ENCODE measurements at places on chromosomes 4 and X.

GRCh38 chr4:85615952-85616351, 141.0 kb downstream of the ARHGAP24 start:
- DNase-seq, result no peak

DNA sequence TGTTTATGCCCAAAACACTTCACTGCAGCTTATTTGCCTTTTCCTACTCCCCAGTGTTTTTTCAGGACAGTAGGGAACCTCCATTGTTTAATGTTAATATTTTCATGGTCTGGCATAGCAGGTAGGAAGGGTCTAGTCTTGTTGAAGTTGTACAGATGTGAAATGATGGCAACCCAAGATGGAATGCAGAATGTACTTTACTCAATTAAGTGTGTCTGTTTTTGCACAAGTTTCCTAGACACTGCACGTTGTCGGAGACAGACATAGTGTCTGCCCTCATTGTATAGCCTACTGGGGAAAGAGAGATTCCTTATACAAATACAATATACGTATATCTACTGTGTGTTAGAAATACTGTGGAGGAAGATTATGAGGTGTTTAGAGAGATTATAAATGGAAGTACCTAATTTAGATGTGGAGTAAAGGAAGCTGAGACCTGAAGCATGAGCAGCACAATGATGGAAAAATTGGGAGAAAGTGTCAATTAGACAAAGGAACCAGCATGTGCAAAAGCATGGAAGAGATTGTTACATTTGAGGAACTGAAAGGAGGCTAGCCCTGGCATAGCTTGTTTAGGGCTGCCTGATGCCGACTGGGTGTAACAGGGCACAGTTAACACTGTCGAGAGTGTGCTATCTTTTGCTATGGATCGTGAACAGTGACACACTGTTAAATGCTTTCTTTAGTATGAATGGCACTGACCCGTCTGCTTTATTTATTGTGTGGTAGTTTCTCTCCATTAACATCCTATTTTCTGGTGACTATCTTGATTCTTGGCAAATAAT, 18.4 kb downstream of the CPEB2 start:
- no peak for DNase-seq

GRCh38 chrX:29659911-29660310, 555.5 kb upstream of the MAGEB2 start:
- no peak for DNase-seq

DNA sequence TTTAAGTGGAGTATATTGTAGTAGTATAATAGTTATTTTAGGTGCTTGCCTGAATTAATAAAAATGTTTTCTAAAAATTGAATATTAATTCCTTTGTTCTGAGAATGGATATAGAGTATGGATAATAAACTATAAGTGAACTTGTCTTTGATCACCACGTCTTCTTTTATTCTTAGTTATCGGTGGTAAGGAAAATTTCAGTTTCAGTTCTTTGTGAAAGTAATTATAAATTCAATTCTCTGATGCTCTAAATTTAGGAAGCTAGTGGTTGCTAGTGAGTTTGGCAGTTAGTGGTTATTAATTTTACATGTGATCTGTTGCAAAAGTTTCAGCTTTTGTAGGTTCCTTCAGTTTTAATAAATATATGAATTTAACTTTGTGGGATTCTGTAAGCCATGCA, 30.8 kb downstream of the MRPL1 start:
- DNase-seq, result no peak

DNA sequence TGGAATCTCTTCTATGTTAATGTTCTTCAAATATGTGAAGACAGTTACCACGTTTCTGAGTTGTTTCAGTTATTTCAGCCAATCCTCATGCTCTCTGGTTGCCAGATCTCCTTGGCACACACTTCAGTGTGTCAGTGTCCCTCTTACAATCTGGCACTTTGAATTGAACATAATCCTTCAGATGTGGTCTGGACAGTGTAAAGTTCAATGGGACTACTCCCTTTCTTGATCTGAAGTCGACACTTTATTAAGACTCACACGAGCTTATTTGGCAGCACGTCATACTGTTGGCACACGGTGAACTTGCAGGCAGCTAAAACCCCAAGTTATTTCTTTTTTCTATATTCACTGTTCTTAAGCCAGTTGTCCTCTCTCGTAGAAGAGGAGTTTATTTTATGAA, 28.2 kb downstream of the ARSJ start:
- no peak for DNase-seq

GRCh38 chr4:80215449-80216052, 18.2 kb downstream of the PRDM8 start:
- DNase-seq, result no peak

Measured in NCI-H1092 (cell line).